ENCODE measurements at places on chromosomes 5 and 9. TPM values are rescaled to one million over a fixed set of nuclear protein-coding genes. Genes with fewer than 3 reads are reported as not detected.

- no peak within 1 kb of the TSS for H3K27ac ChIP-seq
- H3K4me1 ChIP-seq: peaks cover 11% of the 10 kb centered on the region
- DNase-seq: peak; percentile 96
- H3K4me3 ChIP-seq: peak within 1 kb of the TSS; percentile 72
Observed at GRCh38 chr5:177311723-177312648, at the start of gene MXD3. Gene MXD3 (minus strand): TSS chr5:177311898. CDS start chr5:177311830, 68 bp downstream.

Gene SUSD3
- 1.3 TPM for total RNA-seq

GRCh38 chr5:116502616-116503015 lies 72.0 kb downstream of the SEMA6A start:
- DNase-seq: no peak
- no peaks in the 10 kb centered on the region for H3K4me1 ChIP-seq
- no peak overlapping the region for H3K27ac ChIP-seq
- H3K36me3 ChIP-seq: no peaks in the 10 kb centered on the region
- H3K27me3 ChIP-seq: no peaks in the 10 kb centered on the region

- H3K36me3 ChIP-seq: no peaks in the 10 kb centered on the region
- no peaks in the 10 kb centered on the region for H3K4me1 ChIP-seq
- peak overlapping the region; percentile 75 for H3K27ac ChIP-seq
Observed at GRCh38 chr9:114156657-114157421, 1.5 kb downstream of the COL27A1 start.

DNA sequence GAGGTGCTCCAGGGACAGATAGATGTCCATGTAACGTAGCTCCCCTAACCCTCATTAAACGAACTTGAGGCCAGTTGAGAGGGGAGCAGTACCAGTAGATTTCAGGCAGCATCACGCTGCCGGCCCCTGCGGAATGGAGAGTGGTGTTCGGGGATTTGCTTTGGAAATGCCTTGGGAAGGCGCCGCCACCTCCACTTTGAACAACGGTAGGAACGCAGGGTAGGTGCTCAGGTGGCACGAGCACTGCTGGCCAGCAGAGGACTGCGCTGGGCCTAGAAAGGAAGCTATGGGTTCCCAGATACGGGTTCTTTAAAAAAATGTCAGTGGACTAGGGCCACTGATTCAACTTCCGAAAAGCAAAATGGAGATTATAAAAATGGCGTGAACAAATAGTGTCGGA lies 271.8 kb downstream of the FANCC start:
- no peaks in the 10 kb centered on the region for H3K36me3 ChIP-seq
- H3K27me3 ChIP-seq: no peaks in the 10 kb centered on the region
- no peaks in the 10 kb centered on the region for H3K4me1 ChIP-seq
- no peak for DNase-seq
- H3K27ac ChIP-seq: no peak overlapping the region

Gene DPM2
- total RNA-seq: 17.1 TPM

- no peaks in the 10 kb centered on the region for H3K36me3 ChIP-seq
- no peaks in the 10 kb centered on the region for H3K27me3 ChIP-seq
- no peaks in the 10 kb centered on the region for H3K4me1 ChIP-seq
- no peak for DNase-seq
Observed at GRCh38 chr5:153988510-153988909, 50.2 kb downstream of the FAM114A2 start.

GRCh38 chr5:150579462-150580400 lies 60.7 kb upstream of the SYNPO start:
- no peak overlapping the region for H3K4me3 ChIP-seq
- DNase-seq: no peak
- H3K27me3 ChIP-seq: no peaks in the 10 kb centered on the region
- H3K4me1 ChIP-seq: no peaks in the 10 kb centered on the region
- no peak overlapping the region for H3K27ac ChIP-seq
- no peaks in the 10 kb centered on the region for H3K36me3 ChIP-seq

DNA sequence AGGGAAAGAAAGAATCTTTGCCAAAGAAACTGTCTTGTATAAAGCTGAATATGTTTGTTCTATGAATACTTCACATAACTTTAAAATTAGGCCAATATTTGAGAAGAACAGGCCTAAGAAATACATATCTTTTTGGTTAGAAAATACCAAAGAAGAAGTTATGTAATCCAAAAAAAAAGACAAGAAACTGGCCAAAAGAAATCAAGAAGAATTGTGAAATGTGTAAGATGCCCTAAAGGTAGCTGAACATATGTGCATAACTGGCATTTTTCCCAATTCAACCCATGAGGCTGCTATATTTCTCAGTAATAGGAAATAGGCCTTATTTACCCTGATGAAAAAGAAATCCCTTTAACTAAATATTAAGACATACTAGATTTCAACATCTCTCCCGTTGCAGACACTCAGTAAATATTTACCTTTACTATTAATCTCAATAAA lies 290.0 kb downstream of the CETN3 start:
- H3K4me1 ChIP-seq: no peaks in the 10 kb centered on the region
- no peak overlapping the region for H3K27ac ChIP-seq
- H3K36me3 ChIP-seq: no peaks in the 10 kb centered on the region
- H3K27me3 ChIP-seq: no peaks in the 10 kb centered on the region
- H3K4me3 ChIP-seq: no peak overlapping the region
- no peak for DNase-seq

GRCh38 chr5:75361310-75361709 lies 24.3 kb downstream of the HMGCR start:
- H3K27me3 ChIP-seq: no peaks in the 10 kb centered on the region
- H3K36me3 ChIP-seq: peaks cover 6% of the 10 kb centered on the region
- H3K4me1 ChIP-seq: no peaks in the 10 kb centered on the region
- no peak for DNase-seq
- no peak overlapping the region for H3K27ac ChIP-seq
- no peak overlapping the region for H3K4me3 ChIP-seq

Gene NKD2
- 16.7 TPM for total RNA-seq

- no peak for DNase-seq
- H3K4me3 ChIP-seq: no peak overlapping the region
- H3K36me3 ChIP-seq: no peaks in the 10 kb centered on the region
- H3K4me1 ChIP-seq: no peaks in the 10 kb centered on the region
Observed at GRCh38 chr9:119003882-119004617, 365.2 kb downstream of the BRINP1 start.

- H3K4me3 ChIP-seq: no peak within 1 kb of the TSS
- no peaks in the 10 kb centered on the region for H3K27me3 ChIP-seq
- no peak for DNase-seq
- H3K4me1 ChIP-seq: no peaks in the 10 kb centered on the region
- no peak within 1 kb of the TSS for H3K27ac ChIP-seq
Observed at GRCh38 chr9:122510502-122510901, at the start of gene OR1J2. Gene OR1J2 (plus strand): TSS chr9:122510802. CDS start chr9:122510802, 0 bp downstream.

Gene OBP2B
- 0.98 TPM for total RNA-seq

Gene CCL21
- 84.9 TPM for total RNA-seq

Gene VPS13A
- 62.2 TPM for total RNA-seq

GRCh38 chr5:53884844-53885243 lies 324.4 kb downstream of the NDUFS4 start:
- H3K4me1 ChIP-seq: no peaks in the 10 kb centered on the region
- H3K27ac ChIP-seq: no peak overlapping the region
- no peak for DNase-seq
- no peaks in the 10 kb centered on the region for H3K27me3 ChIP-seq

DNA sequence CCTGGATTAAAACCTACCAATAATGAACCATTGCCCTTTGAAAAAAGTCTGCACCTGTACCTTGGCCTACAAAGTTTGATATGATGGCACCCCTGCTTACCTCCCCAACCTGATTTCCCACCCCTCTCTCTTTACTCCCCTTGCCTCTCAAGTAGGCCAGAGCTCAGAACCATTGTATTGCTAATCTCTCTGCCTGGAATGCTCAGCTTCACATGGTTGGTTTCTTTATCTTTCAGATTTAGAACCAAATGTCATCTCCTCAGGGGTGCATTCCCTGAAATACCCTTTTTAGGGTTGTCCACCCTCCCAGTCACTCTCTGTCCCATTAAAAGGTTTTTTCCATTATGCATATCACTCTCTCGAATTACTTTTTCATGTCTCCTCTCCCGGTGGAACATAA lies 116.6 kb upstream of the VCAN start:
- no peak overlapping the region for H3K4me3 ChIP-seq
- H3K27ac ChIP-seq: no peak overlapping the region
- no peaks in the 10 kb centered on the region for H3K4me1 ChIP-seq
- DNase-seq: no peak

Gene POLR1E
- 30.8 TPM for total RNA-seq

- no peak for DNase-seq
- no peaks in the 10 kb centered on the region for H3K27me3 ChIP-seq
- no peak overlapping the region for H3K27ac ChIP-seq
- no peaks in the 10 kb centered on the region for H3K36me3 ChIP-seq
Observed at GRCh38 chr5:148859703-148860102, 33.3 kb downstream of the ADRB2 start.

- H3K27me3 ChIP-seq: no peaks in the 10 kb centered on the region
- no peaks in the 10 kb centered on the region for H3K36me3 ChIP-seq
- no peaks in the 10 kb centered on the region for H3K4me1 ChIP-seq
- no peak overlapping the region for H3K4me3 ChIP-seq
Observed at GRCh38 chr5:7824995-7825394, 25.9 kb downstream of the CFAP90 start.

- H3K27me3 ChIP-seq: no peaks in the 10 kb centered on the region
- H3K36me3 ChIP-seq: no peaks in the 10 kb centered on the region
- DNase-seq: no peak
- no peaks in the 10 kb centered on the region for H3K4me1 ChIP-seq
- H3K27ac ChIP-seq: no peak overlapping the region
Observed at GRCh38 chr5:36441280-36441679, 139.6 kb upstream of the RANBP3L start.

GRCh38 chr9:78097541-78097940 lies 65.9 kb upstream of the GNAQ start:
- no peaks in the 10 kb centered on the region for H3K36me3 ChIP-seq
- H3K4me3 ChIP-seq: no peak overlapping the region
- H3K27me3 ChIP-seq: no peaks in the 10 kb centered on the region
- H3K4me1 ChIP-seq: no peaks in the 10 kb centered on the region
- no peak for DNase-seq

Gene PCDHA6
- total RNA-seq: 0.96 TPM

- H3K4me3 ChIP-seq: no peak overlapping the region
- no peak overlapping the region for H3K27ac ChIP-seq
- DNase-seq: no peak
- H3K4me1 ChIP-seq: no peaks in the 10 kb centered on the region
- H3K36me3 ChIP-seq: no peaks in the 10 kb centered on the region
Observed at GRCh38 chr9:115207003-115207836, 89.3 kb upstream of the TNC start.

DNA sequence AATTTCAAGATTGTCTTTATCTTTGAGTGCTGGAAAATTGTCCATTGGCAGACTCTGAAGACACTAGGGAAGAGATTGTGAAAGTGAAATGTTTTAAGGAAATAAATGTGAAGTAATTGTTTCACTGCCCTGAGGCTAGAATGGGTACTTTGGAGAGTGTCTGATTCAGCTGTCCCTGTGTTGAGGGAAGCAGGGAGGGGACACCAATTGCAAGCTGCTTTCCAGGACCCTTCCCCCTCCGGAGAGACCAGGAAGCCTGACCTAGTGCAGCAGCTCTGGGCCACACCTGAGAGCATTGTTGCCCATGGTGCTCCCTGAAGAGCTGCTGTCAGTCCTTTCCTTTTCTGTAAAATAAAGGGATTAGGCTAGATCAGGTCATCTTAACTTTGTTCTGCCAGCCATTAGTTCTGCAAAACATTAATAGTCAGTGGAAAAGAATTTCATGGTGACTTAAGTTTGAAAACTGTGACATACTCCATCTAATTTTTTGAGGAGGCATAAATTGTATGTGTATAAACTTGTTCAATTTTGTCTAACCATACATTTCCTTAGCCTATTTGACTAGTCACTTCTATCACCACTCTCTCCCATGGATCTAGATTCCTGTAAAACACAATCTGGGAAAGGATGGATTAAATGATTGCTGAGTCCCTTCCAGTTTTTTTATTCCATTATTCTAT lies 18.8 kb downstream of the MAP1B start:
- peak overlapping the region; percentile 32 for H3K27ac ChIP-seq
- no peak overlapping the region for H3K4me3 ChIP-seq
- H3K36me3 ChIP-seq: no peaks in the 10 kb centered on the region
- no peaks in the 10 kb centered on the region for H3K27me3 ChIP-seq
- DNase-seq: no peak

DNA sequence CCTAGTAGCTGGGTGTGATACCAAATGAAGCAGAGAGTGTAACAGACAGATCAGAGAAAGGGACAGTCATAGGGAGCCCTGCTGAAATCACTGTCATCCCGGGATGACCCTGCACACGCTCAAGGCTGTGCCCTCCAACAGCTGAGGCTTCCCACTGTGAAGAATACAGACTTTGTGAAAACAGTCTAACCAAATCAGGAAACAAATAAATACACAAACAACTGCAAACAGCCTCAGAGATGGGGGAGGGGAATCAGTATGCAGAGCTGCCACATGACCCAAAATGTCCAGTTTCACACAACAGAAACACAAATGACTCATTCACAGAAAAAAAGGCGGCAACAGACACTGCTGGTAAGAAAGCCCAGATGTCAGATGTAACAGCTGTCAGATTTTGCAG lies 101.9 kb downstream of the ADAMTS2 start:
- H3K4me1 ChIP-seq: no peaks in the 10 kb centered on the region
- no peak overlapping the region for H3K4me3 ChIP-seq
- peak overlapping the region; percentile 66 for H3K27ac ChIP-seq
- H3K27me3 ChIP-seq: no peaks in the 10 kb centered on the region

- H3K27ac ChIP-seq: no peak overlapping the region
- no peaks in the 10 kb centered on the region for H3K27me3 ChIP-seq
- H3K4me3 ChIP-seq: no peak overlapping the region
- H3K36me3 ChIP-seq: no peaks in the 10 kb centered on the region
- no peak for DNase-seq
Observed at GRCh38 chr9:120391691-120392090, 188.3 kb downstream of the CDK5RAP2 start.

DNA sequence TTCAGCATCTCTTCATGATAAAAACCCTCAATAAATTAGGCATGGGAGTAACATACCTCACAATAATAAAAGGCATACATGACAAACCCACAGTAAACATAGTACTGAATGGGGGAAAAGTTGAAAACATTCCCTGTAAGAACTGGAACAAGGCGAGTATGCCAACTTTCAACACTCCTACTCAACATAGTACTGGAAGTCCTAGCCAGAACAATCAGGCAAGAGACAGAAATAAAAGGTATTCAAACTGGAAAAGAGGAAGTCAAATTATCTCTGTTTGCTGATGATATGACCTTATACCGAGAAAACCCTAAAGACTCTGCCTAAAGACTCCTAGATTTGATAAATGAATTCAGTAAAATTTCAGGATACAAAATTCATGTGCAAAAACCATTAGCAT lies 167.6 kb downstream of the TMEM38B start:
- H3K4me1 ChIP-seq: no peaks in the 10 kb centered on the region
- H3K36me3 ChIP-seq: no peaks in the 10 kb centered on the region
- H3K27me3 ChIP-seq: no peaks in the 10 kb centered on the region
- H3K27ac ChIP-seq: no peak overlapping the region
- H3K4me3 ChIP-seq: no peak overlapping the region
- DNase-seq: no peak

GRCh38 chr5:10591966-10592365 lies 28.1 kb downstream of the ANKRD33B start:
- H3K36me3 ChIP-seq: no peaks in the 10 kb centered on the region
- H3K4me3 ChIP-seq: no peak overlapping the region
- no peaks in the 10 kb centered on the region for H3K27me3 ChIP-seq
- H3K4me1 ChIP-seq: peaks cover 4% of the 10 kb centered on the region
- H3K27ac ChIP-seq: no peak overlapping the region

All from breast epithelium (tissue), 4 donors.